ENCODE measurements at places on chromosomes 5 and 9.

DNA sequence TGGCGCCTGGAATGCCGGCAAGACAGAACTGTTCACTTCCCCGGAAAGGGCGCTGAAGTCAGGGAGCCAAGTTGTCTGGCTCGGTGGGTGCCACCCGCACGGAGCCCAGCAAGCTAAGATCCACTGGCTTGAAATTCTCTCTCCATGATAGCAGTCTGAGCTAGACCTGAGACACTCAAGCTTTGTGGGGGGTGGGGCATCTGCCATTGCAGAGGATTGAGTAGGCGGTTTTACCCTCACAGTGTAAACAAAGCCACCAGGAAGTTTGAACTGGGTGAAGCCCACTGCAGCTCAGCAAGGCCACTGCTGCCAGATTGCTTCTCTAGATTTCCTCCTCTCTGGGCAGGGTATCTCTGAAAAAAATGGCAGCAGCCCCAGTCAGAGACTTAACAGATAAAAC lies 277.4 kb downstream of the SLCO4C1 start:
- DNase-seq, result no peak

DNA sequence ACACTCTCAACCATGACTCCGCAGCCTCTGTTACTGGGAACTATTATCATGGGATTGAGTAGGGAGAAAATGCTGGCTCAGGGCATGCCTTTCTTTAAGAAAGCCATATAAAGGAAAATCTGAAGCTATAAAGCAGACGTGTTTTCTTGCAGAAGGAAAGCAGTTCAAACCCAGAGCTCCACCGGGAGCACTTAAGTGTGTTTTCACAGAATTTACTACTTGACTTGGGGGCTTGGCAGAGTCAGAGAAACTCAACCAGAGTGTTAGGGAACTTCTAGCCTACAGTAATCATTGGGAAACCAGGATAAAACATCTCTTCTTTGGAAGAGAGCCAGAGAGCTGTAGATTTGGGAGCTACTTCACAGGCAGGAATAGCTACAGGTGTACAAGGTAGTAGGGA lies 283.4 kb upstream of the ADRA1B start:
- no peak for DNase-seq

GRCh38 chr9:78811622-78812276 lies 514.8 kb downstream of the PSAT1 start:
- no peak for DNase-seq

DNA sequence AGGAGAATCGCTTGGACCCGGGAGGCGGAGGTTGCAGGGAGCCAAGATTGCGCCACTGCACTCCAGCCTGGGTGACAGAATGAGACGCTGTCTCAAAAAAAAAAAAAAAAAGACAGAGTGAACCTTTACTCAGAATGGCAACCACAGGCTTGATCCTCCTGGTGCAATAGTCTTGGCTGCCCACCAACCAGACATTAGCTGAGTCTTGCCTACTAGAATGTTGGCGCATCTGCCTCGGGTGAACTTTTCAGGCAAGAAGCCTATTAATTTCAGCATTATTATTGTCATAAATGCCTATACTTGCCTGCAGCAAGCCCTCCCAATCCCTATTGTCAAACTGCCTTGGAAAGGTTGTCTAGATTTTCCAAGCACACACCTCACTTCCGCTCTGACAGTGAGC lies 4.2 kb downstream of the SERINC5 start:
- no peak for DNase-seq

GRCh38 chr9:68640421-68641089 lies 64.5 kb upstream of the PIP5K1B start:
- DNase-seq, result no peak

- DNase-seq, result no peak
Observed at GRCh38 chr9:101457003-101457402, 21.4 kb upstream of the ALDOB start.

DNA sequence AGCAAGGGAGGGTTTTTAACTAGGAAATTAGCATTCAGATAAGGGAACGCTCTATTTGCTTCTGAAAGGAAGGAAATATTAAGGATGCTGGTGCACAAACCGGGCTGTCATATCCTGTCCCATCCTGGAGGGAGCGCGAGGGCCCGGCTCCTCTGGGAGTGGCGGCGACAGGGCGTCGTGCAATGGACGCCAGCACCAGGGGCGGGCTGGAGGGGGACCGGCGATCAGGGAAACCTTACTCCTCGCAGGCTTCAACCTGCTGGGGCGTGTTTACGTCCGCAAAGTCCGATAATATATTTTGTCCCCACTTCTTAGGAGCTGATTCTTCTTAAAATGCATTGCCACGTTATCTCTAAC lies 197.1 kb upstream of the TBCA start:
- no peak for DNase-seq

Data from astrocyte of the cerebellum (primary cell).